CD4-positive, alpha-beta memory T cell (primary cell): ENCODE measurements at places on chromosomes 6 and 20. TPM values are rescaled to one million over a fixed set of nuclear protein-coding genes. Genes with fewer than 3 reads are reported as not detected.

The NFKBIL1 gene
- total RNA-seq: 9.8 TPM

The MEP1A gene
- total RNA-seq: not detected

- DNase-seq: no peak
Measured at GRCh38 chr20:38603286-38603685, 1.7 kb downstream of the ARHGAP40 start.

- DNase-seq: no peak
Measured at GRCh38 chr20:19780261-19780660, 22.2 kb downstream of the RIN2 start.

DNA sequence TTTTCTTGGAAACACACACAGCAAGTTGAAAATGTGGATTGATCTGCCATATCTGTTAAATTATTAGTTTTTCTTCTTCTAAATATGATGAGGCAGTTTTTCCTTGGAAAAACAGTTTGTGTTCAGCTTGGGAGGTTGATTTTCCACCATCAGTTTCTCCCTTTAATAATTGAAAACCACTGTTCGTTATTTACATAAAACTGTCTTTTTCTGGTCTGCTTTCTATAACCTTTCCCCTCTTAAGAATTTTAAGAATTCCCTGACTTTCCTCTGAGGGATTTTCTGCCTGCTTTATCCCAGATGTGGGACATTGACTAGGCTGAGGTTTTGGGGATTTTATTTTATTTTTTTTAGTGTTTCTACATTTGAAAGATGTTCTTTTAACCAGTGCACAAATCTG is 27.2 kb downstream of the DSE start:
- no peak for DNase-seq

DNA sequence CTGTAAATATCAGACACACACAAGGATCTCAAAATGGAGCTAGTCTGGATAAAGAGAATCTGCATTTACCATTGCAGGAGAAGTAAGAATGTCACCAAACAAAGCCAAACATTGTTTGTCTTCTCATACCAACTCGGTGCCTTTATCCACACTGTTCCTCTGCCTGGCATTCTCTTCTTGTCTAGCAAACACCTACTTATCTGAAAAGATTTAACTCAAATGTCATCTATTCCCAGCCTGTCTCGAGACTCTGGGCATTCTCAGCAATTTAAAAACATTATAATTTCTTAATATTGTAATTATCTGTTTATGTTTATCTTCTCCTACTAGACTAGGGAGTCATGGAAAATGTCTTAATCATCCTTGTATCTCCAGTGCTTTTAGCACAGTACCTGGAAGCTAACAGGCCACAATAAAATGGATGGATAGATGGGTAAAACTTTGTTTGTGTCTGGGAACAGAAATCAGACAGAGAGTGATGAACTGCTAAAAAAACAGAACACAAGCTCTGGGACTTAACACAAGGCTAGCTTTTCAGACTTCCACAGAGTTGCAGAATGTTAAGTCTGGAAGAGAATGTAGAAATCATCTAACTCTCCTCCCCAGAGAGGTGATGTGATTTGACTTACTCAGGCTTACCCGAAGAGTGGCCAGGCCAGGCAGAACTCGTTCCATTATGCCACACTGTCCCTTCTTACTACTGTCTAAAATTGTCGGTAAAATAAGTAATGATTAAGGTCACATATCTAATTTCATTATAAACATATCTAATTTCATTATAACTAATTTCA is 42.3 kb upstream of the FAM83C start:
- DNase-seq: no peak

GRCh38 chr6:98641949-98642719 is 192.2 kb upstream of the POU3F2 start:
- no peak for DNase-seq
